ENCODE measurements at places on chromosomes 4 and X.

DNA sequence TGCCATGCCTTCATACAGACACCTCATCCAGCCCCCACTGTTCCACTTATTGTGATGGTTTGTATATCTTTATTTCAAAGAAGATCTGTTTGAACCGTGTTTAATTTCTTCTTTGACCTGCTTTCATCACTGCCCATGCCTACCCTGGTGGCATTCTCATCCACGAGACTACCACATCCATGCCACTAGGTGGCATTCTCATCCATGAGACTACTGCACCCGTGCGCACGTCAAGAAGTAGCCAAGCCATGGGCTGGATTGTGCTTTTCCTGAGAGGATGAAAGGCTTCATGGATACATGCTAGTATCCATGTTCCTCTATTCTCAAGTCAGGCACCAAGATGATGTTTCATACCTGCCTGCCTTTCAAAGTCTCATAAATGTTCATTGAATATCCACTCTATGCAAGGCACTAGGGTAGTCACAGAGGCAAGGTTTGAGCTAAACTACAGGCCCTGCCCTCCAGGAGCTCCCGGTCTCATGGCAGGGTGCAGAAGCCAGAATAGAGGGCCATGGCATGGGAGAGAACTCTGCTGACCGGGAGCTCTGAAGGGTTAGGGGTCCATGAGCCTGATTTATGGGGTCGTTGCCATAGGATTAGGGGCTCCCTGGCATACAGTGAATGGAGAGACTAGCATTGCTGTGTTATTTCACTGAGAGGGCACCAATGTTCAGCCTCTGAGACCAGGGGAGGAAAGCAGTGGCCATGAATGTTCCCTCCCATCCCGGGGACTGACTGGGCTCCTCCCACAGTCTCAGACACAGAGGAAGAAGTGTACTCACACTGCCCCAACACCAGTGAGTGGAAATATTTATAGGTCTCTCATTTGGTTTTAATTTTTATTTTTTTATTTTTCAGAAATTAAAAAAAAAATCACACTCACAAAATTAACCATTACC, 24.8 kb upstream of the EOLA2 start:
- peak; percentile 28 for DNase-seq

- no peak for DNase-seq
These were observed 18.7 kb upstream of the XPNPEP2 start for GRCh38 chrX:129719931-129720530.

- DNase-seq = no peak
These were observed 102.3 kb downstream of the FAM193A start for GRCh38 chr4:2638730-2639129.

- no peak for DNase-seq
These were observed 80.7 kb upstream of the TMEM164 start for GRCh38 chrX:109922190-109922589.

GRCh38 chr4:74092957-74093356, 6.0 kb downstream of the CXCL2 start:
- no peak for DNase-seq

- DNase-seq = no peak
These were observed 193.0 kb upstream of the IGFBP7 start for GRCh38 chr4:57303012-57303751.

- DNase-seq = no peak
These were observed 108.7 kb upstream of the NPFFR2 start for GRCh38 chr4:71923070-71923469.

DNA sequence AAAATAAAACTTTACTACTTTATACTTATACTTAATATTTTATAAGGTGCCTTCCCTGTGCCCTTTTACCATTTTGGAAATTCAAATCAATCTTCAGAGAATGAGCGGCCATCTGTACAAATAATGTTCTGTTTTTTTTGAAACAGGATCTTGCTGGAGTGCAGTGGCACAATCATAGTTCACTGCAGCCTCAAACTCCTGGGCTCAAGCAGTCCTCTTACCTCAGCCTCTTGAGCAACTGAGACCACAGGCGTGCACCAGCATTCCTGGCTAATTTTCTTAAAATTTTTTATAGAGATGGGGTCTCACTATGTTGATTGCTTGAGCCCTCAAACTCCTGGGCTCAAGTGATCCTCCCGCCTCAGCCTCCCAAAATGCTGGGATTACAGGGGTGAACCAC, 53.5 kb downstream of the FAM114A1 start:
- DNase-seq = no peak

DNA sequence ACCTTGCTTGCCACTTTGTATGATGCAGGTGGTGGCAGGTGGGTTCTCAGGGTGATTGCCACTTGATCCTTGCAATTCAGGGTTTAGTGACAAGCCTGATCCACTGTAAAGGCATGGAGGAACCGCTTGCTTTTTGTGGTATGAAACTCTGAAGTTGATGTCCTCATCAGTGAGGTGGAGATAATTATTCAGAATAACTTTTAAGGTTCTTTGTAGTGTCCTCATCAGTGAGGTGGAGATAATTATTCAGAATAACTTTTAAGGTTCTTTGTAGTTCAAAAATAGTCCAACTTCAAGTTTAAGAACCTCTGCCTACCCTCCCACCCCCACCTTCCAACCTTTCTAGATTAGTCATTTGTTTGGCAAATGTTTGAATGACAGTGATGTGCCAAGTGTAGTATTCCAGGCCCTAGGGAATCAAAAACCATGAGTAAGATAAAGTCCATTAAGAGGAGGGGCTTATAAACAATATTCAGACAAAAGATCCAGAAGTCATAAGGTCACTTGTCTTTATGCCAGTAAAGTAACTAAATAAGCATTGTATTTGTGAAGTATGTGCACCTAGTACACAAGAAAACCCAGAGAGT, 51.2 kb downstream of the DCUN1D4 start:
- no peak for DNase-seq

DNA sequence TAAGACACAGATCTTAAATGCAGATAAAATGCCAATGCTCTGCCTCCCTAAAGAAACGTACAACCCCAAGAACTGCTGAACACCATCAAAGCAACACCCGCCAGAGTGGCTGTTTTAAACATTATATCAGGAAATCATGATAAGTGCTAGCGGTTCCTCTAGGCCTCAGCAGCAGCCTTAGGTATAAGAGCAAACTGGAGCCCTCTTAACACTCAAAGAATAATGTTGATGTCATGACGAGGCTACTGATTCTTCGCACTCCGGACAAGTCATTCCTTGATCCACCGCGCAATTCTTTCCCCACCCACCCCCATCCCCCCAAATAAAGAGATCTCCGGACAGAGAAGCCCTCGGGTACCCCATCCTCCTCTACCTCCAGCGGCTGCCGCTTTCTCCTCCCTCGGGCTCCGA, 507 bp downstream of the LIN54 start:
- DNase-seq = peak; percentile 39

DNA sequence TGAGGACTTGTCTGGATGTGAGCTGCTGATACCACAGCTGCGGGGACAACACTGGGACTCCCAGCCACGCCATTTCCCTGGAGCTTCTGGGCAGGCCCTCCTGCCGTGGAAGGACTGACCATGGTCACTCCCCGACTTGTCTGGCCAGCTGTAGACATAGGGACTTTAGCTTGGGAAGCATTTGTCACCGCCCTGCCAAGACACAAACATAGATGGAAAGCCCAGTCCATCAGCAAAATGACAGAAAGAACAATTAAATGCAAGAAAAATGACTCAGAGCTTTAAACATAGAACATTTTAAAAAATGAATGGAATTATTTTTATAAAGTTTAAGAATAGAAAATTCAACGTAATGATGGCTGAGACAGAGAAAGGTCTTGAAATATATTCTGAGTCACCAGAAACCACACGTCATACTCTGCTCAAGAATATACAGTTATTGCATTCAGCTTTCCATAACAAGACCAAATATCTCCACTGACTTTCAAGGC, 107.6 kb upstream of the CBR4 start:
- DNase-seq = no peak

Data from CD4-positive, alpha-beta T cell treated with Interleukin-17A for 1 hour (primary cell).